Astrocyte of the hippocampus (primary cell): ENCODE measurements at places on chromosomes 2 and 18.

GRCh38 chr2:221915926-221916325, 343.8 kb upstream of the EPHA4 start:
- DNase-seq: no peak

GRCh38 chr2:241154915-241155314, 4.6 kb downstream of the PPP1R7 start:
- no peak for DNase-seq

DNA sequence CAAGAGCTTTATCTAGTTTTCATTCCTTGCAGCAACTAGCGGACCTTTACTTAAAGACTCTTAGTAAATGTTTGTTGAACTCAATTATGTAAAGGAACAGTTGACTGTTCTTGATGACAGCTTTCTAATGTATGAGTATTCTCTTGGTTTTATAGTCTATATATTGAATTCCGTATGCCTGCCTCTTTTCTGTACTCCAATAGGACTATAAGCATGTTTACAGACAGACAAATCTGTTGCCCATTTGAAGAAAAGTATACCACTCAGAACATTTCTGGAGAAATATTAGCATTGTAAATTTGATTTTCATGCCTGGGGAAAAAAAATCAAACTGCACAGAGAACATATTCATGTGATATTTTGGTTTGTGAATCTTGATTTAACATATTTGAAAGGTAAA, 109.5 kb downstream of the LRRTM1 start:
- DNase-seq: no peak

DNA sequence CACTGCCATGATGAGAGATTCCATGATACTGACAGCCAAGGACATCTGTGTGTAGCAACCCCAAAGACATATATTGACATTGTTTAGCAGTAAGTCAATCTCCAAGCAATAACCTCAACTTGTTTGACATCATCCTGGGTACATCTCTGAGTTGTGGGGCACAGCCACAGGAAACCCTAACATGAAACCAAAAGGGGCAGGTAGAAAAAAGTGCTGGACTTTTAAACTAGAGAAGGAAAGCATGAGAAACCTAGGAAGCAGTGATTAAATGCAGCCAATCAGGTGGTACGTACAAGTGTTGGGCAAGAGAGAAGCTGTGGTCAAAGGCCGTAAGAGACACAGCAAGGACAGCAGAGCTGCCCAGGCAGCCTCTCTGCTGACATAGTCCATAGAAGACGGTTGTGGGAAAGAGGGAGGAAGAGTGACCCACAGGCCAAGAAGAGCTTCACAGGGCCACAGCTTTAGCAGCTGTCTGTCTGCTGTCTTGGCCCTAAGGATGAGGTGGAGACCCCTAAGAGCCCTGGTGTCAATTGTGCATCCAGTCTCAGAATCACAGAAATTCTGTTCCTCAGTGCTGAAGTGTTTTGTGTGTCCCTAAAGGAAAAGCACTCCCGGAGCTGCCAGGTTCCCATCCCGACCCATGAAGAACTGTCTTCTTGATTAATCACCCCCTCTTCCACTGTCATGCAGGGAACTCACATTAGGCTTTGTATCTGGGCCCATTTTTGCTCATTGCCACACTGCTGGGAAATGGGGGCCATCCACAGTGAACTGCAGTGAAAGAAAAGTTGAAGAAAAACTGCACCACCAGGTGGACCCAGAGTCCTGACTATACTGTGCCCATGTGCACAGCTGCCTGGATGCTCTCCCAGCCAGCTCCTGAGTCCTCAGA, 25.4 kb upstream of the CHN1 start:
- peak; percentile 69 for DNase-seq

GRCh38 chr2:455015-455705, 167.3 kb upstream of the ALKAL2 start:
- DNase-seq: no peak

DNA sequence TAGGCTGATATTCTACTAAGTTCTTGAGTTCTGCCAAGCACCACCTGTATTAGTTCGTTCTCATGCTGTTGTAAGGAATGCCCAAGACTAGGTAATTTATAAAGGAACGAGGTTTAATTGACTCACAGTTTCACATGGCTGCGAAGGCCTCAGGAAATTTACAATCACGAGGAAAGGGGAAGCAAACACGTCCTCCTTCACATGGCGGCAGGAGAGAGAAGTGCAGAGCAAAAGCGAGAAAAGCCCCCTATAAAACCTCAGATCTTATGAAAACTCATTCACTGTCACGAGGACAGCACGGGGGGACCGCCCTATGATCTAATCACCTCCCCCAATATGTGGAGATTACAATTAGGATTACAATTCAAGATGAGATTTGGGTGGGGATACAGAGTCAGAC, 47.7 kb upstream of the YWHAQ start:
- DNase-seq: no peak

- DNase-seq: no peak
Observed at GRCh38 chr2:219868635-219869034, 241.2 kb downstream of the SLC4A3 start.

- no peak for DNase-seq
Observed at GRCh38 chr2:237547841-237548416, 18.4 kb upstream of the PRLH start.

DNA sequence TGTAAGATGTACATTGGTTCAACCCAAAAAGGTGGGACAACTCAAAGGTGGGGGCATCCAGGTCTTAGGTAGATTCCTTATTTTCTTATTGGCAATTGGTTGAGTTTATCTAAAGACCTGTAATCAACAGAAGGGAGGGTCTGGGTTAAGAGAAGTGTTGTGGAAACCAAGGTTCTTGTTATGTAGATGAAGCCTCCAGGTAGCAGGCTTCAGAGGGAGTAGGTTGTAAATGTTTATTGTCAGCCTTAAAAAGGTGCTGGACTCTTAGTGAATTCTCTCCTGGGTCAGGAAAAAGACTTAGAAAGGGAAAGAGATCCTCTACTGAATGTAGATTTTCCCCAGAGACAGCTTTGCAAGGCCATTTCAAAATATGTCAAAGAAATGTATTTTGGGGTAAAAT, 125.3 kb upstream of the NDUFV2 start:
- DNase-seq: no peak

DNA sequence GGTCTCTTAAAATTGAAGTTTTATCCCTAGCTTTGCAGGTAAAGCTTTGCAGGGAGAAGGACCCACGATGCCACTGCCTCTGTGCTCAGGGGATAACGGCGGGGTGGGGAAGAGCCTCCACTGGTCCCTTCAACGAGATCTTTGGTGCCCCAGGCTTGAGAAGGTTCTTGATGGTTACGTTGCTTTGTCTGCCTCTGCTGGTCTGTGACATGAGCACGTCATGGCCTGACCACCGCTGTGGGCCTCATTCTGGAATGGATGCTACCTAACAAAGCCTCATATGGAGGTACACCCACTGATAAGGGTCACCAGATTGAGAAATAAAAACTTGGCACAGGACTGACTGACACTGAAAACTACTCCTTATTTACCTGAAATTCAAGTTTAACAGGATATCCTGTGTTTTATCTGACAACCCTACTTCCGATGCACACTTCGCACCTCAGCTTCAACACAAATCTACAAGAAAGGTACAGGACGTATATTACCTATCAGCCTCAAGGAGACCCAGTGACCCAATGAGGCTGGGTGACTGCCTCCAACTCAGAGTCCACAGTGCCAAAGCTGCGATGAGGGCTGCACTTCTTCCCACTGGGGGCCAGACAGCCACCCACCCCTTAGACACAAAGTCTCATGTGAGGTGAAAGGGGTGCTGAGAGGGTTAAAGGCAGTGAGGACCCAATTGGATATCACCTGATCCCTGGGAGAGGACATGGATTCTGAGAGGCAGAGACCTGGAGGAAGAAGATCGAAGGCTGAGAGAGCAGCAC, 64.9 kb downstream of the EIPR1 start:
- no peak for DNase-seq

- no peak for DNase-seq
Observed at GRCh38 chr2:6077585-6077984, 385.4 kb downstream of the SOX11 start.

DNA sequence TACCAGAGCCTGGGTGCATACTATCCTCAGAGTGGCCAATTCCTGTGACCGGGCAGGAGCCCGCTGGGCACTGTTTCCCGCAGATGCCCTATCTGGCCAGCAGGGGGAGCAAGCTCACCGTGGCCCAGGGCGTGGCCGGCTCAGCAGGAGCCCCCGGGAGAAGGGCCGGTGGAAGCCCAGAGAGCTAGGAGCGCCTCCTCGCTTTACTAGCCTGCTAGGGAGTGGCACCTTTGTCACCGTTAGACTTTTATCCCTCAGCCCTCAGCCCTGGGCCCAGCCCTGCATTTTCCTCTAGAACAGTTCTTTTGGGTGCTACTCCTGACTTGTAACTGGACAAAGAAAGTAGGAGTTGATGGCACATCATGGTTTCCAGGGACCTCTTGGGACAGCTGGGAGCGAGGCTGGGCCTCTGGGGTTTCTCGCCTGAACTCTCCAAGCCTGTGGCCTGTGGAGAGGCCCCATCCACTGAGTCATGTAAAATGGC, 24.0 kb downstream of the TMEM177 start:
- DNase-seq: peak; percentile 86

- DNase-seq: no peak
Observed at GRCh38 chr2:10430886-10431622, 17.1 kb downstream of the ODC1 start.

DNA sequence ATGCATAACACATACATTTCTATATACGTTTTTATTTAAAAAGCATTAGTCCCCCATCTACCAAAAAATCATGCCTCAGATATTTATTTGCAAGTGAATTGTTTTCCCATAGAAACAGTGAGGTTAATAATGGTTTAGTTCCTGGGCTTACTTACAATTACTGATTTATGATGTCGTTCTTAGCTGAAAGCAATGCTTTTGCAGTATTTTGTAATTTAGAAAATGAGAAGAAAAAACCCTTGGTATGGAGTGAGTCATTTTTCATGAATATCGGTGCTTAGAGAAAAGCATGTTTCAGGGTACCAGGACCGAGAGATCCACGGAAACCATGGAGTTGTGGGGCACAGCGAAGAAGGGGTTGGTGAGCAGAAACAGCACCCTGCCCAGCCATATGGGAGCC, 12.0 kb upstream of the CDK15 start:
- DNase-seq: no peak

DNA sequence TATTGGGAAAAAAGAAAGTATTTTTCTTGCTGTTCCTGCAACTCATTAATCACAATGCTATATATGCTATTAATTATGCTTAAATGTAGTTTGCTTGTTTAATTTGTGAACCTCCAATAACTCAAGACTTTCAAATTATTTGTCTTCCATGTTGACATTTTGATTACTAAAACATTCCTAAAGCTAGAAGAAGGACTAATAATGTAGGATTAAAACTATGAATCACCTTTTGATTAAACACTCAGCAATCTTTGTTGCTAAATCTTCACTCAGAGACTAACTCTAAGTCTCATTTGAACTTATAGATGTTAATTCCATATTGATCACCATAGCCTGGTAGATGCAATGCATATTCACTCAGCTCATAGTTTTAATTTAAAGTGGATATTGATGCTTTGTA, 524.6 kb upstream of the ZEB2 start:
- DNase-seq: no peak

DNA sequence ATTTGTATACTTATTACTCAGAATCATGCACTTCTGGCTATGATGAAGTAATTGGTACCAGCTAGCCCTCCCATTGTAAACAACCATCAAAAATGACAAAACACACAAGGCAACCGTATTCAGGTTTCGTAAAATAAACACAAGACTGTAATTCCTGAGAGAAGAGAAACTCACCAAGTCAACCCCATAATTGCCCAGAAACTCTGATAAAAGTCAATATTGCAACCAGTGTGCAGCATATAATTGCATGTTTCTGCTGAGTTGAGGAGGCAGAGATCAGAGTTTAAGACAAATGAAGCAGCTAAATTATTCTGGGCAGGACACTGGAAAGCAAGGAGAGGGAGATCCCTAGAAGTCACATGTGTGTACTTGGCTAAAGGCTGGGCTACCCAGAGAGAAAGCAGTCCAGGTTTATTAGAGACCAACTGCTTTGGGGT, 90.3 kb downstream of the ROCK2 start:
- DNase-seq: peak; percentile 10

GRCh38 chr2:38863061-38863695, 12.6 kb downstream of the DHX57 start:
- DNase-seq: peak; percentile 14

DNA sequence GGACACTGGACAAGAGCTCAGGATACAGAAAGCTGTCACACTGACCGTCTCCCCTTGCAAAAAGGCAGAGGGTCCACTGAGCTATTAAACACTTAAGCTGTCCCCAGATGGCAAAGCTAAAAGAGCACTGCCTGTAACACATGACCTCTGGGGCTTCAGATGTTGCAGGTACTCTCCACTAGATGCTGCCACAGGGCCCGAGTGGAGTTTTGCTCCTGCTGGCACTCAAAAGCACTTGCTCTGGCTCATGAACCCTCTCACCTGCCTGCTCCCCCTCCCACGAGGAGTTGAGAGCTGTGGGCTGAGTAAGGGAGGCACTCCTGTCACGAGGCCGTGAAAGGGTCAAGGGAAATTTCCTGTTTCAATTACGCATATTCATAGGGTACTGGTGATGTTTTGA, 227.9 kb downstream of the PRKCE start:
- no peak for DNase-seq

DNA sequence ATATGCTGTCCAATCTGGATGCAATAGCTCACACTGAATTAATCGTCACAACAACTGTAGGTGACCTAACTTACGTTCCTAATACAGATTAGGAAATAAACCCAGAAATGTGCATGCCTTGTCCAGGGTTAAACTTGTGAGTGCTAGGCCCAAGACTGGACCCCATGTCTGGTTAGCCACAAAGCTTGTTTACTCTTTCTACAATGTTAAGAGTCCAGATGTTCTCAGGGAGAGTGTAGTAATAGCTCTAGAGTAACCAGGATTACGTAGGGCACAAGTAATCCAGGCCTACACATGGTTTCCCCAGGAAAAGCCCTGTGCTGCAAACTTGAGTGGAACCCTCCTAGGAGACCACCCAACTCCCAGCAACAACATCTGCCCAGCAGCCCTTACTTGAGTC, 26.2 kb downstream of the TRIB2 start:
- no peak for DNase-seq

DNA sequence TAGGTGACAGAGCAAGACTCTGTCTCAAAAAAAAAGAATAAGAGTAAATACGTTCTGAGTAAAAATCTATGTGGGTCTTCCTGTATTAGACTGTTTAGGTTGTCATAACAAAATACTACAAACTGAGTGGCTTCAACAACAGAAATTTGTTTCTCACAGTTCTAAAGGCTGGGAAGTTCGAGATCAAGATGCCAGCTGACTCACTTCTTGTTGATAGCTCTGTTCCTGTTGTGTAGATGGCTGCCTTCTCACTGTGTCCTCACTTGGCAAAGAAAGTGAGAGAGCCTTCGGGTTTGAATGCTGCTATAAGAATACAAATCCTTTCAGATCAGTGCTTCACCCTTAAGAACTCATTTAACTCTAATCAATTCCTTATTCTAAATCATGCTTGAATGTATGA, 430.0 kb upstream of the VWC2L start:
- DNase-seq: no peak
